ENCODE measurements at places on chromosomes 2 and 18. TPM values are rescaled to one million over a fixed set of nuclear protein-coding genes. Genes with fewer than 3 reads are reported as not detected.

- DNase-seq, result no peak
Observed at GRCh38 chr2:232484628-232485347, 2.8 kb downstream of the ECEL1 start.

- DNase-seq, result no peak
Observed at GRCh38 chr2:130840506-130840905, 3.8 kb downstream of the ARHGEF4 start.

The SPHKAP gene
- not detected for total RNA-seq

DNA sequence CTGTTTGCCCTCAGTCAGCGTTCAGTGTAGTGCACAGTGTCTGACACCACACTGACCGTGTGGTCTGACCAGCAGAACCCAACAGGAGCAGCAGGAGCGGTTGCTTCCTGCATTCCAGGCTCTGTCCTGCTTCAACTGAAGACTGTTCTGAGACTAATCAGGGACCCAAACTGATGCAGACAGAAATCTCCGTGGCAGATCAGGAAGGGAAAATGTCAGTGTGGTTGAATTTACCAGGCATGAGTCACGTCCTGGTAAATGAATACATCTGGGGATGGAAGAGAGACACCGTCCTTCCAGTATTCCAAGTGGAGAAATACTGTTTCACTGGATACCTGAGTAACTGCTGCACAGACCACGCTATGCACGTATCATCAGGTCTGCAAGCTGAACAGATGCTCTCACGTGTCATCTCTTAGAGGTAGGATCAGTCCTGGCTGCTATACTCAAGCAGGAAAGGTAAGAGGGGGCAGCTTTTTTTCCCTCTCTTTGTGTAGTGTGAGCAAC, 223.6 kb upstream of the EPAS1 start:
- no peak for DNase-seq

Measured in activated CD4-positive, alpha-beta T cell treated with anti-CD3 and anti-CD28 coated beads for 36 hours (primary cell).